ENCODE measurements at places on chromosomes 13 and 19.
A peak's percentile ranks its signal among the peaks of the same experiment; 100 is the strongest.

DNA sequence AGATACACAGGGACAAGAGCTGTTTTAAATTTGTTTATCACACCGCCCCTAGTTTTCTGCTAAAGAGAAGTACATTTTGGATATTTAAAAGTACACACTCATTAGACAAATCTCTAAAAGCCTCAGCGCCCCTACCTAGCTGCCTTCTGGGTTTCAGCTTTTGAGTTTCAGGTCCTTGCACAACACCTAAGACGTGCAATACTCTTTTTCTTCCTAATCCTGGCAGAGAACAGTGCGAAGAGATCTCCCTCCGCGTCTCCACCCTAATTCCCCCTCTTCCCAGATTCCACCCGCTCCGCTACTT is 421 bp upstream of the KLF5 start:
- DNase-seq: no peak

DNA sequence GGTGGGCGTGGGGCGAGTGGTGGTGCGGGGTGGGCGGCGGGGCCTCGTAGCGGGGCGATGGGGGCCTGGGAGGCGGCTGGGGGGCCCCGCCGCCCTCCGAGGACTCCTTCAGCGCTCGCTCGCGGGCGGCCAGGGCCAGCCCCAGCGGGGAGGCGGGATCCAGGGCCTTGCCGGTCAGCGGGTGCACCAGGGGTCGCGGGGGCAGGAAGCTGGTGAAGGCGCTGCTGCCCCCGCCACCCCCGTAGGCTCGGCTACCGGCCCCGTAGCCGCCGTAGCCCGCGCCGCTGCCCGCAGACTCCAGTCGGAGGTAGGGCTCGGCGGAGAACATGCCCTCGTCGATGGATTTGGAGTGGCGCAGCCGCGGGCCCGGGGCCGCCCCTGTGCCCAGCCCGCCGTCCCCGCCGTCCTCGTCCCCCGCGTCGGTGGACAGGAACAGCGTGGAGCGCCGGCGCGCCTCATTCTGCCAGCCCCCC is 18.6 kb downstream of the C19orf81 start:
- no peak for DNase-seq

DNA sequence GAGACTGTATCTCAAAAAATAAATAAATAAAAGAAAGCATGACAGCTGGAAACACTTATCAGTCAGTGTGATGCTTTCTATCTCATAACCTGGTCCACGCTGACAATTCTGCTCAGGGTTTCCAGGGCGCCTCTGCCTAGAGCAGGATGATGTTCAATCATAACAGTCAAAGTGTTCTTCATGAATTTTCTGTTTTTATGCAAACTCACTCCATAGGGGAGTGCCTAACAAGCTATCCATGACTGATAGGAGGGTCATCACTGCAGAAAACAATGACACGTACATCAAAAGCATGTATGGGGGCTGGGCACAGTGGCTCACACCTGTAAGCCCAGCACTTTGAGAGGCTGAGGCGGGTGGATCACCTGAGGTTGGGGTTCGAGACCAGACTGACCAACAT is 41.4 kb upstream of the ZNF83 start:
- no peak for DNase-seq

DNA sequence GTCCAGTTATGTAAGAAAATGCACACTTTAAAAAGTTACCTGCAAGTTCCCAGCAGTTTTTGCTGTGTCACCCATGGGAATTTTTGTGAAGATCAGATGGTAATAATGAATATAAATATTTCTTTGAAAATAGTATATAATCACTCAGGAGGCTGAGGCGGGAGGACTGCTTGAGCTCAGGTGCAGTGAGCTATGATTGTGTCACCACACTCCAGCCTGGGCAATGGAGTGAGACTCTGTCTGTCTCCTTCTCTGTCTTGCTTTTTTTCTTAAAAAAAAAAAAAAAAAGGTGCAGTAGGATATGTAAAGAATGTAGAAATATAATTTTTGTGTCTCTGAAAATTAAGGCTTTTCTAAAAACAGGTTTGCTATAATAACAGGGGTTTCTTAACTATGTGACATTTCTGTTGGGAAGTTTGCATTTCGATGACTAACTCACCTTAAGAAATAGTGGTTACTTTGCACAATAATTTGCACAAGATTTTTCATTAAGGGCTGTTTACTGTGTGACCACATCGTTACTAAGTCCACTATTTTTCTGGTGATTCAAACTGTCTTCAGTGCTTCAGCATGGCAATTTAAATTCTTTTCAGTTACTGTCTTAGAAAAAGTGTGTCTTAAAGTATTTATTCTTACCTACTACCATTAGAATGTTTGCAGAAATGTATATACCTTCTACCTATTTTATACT is 37.3 kb downstream of the DNAJC3 start:
- DNase-seq: peak; percentile 79

DNA sequence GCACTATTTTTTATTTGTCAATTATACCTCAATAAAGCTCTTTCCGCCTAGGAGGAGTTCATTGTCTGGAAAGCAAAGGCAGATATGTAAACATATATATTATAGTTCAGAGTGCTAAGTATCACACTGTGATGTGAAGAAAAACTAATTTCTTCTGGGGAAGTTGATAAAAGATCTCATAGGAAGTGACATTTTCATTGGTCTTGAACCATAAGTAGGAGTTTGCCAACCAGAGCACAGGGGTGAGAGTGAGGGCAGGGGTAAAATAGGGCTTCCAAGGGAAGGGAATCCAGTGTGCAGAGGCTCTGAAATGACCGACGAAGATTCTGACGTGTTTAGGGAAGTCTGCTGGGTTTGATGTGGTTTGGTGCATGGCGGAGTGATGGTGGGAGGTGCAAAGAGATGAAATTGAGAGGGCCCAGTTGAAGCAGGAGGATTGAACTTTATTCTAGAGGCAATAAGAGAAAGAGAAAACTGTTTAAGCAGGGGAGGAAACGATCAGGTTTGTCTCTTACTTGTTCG is 780 bp upstream of the GTF2F2 start:
- peak; percentile 73 for DNase-seq

GRCh38 chr19:42273407-42274064 is 4.5 kb downstream of the CIC start:
- DNase-seq: no peak

GRCh38 chr13:110216006-110216397 is 91.0 kb downstream of the COL4A1 start:
- no peak for DNase-seq

DNA sequence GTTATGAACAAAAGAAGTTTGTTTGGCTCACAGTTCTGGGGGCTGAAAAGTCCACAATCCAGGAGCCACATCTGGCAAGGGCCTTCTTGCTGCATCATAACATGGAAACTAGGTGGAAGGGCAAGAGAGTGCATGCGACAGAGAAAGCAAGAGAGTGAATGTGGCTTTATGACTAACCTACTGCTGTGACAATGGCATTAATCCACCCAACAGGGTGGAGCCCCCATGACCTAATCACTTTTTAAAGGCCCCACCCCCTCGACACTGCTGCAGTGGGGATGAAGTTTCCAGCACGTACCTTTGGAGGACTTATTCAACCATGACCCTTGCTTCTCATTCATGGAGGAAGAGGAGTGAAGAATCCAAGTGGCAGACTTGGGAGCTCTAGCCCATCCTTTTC is 30.0 kb upstream of the RFXAP start:
- DNase-seq: no peak

DNA sequence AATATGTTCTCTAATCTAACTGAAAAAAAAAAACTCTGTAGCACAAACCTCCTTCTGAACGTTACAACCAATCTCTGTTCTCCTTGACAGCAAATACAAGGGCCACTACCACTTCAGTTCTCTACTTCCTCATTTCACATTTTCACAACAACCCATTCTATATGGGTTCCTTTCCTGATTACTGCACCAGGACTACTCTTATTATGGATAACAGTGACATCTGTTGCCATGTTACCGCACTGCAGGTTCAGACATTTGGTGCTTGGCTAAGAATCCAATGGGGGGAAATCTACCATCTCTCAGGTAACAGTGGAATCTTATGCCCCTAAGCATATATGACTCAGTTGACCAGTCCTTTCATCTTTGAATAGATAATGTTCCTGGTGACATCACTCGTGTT is 11.6 kb upstream of the FPR3 start:
- DNase-seq: no peak

GRCh38 chr19:4577020-4577782 is 17.7 kb upstream of the SEMA6B start:
- DNase-seq: peak; percentile 15

GRCh38 chr19:36483653-36484052 is 5.7 kb downstream of the ZNF566 start:
- no peak for DNase-seq

Data from astrocyte of the spinal cord (primary cell).